Stomach (tissue), 19 donors: ENCODE measurements at places on chromosomes 1 and 21. TPM values are rescaled to one million over a fixed set of nuclear protein-coding genes. Genes with fewer than 3 reads are reported as not detected.

DNA sequence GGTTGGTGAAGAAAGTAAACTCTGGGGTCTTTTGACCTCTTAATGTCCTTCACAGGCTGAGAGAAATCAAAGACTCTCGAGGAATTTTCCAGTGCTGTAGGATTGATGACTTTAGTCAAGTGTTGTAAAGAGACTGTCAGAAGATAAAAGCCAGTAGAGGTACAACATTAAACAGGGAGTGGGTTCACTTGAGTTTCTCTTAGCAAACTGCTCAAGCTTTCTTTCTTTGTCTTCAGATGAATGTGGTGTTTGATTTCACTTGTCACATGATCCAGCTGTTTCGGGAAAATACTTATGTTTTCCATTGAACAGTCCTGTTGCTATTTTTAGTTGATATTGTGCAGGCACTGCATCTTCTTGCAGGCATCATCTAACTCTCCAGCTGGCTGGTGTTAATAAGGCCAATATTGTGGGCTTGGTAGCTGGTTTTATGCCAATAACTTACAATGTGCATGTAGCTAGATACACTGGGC lies 45.6 kb downstream of the XCL2 start:
- no peak overlapping the region for H3K4me3 ChIP-seq
- no peak overlapping the region for H3K27ac ChIP-seq
- no peaks in the 10 kb centered on the region for H3K27me3 ChIP-seq
- H3K36me3 ChIP-seq: no peaks in the 10 kb centered on the region
- H3K4me1 ChIP-seq: peaks cover 8% of the 10 kb centered on the region

GRCh38 chr1:188986745-188987417 lies 1490.8 kb downstream of the BRINP3 start:
- DNase-seq: no peak
- H3K27ac ChIP-seq: no peak overlapping the region
- no peaks in the 10 kb centered on the region for H3K27me3 ChIP-seq
- no peaks in the 10 kb centered on the region for H3K36me3 ChIP-seq
- no peak overlapping the region for H3K4me3 ChIP-seq
- no peaks in the 10 kb centered on the region for H3K4me1 ChIP-seq

CCDC17 gene
- total RNA-seq: 16.5 TPM

DNA sequence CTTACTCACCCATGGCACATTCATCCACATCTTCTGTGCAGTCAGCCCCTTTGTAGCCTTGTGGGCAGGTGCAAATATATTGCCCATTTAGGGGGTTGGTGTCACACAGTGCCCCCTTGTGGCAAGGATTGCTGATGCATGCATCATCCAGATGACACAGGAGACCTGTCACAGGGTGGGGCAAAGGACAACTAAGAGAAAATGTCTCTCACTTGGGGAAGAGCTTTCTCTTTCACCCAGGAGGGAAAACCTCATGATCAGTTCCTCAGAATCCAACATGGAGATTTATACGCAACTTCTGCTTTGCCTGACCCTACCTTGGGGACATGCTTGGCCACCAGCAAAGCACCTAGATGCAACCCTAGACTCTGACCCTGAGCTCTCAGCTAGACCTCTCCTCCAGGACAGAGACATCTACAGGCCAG lies 71.8 kb upstream of the ADAM30 start:
- H3K27ac ChIP-seq: no peak overlapping the region
- H3K4me1 ChIP-seq: peaks cover 4% of the 10 kb centered on the region
- H3K4me3 ChIP-seq: no peak overlapping the region

DNA sequence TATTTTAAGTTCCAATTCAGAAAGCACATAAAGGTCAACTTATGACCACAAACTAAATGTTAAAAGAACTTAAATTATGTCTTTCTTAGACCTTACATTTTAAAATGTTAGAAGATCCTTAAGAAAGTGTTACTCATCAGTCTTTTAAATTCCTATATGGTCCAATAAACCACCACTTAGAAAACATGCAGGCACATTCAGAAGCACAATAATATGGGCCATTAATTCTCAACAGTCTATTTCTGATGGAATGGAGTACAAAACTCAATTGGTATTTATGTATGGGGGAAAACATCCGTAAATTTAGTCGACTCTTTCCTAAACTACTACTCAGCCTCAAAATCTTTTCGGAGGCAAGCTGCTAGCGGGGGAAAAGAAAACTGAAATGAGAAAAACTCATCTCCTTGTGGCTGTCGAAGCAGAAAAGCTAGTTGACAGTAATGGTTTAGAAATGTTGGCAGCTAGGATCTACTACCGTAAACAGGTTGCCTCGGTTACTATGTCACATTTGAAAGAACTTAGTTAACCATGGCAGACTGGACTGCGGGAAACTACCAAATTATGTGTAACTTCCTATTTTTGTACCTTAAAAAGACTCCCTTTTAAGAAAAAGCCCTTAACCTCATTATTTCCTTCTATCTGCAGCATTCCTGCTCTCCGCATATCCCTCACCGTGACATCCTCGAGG lies 1.0 kb downstream of the TRMT1L start:
- H3K27ac ChIP-seq: peak overlapping the region; percentile 98
- H3K4me3 ChIP-seq: peak overlapping the region; percentile 74
- H3K4me1 ChIP-seq: peaks cover 16% of the 10 kb centered on the region
- no peak for DNase-seq

GRCh38 chr1:176469450-176470010 lies 6.6 kb downstream of the PAPPA2 start:
- no peaks in the 10 kb centered on the region for H3K4me1 ChIP-seq
- no peak for DNase-seq
- H3K4me3 ChIP-seq: no peak overlapping the region
- H3K27ac ChIP-seq: no peak overlapping the region
- no peaks in the 10 kb centered on the region for H3K36me3 ChIP-seq
